T-helper 17 cell (primary cell): ENCODE measurements at places on chromosomes 6 and 20.

- no peak for DNase-seq
Measured at GRCh38 chr6:30963641-30964040, 19.9 kb upstream of the MUC21 start.

GRCh38 chr20:23145281-23145700 is 59.2 kb upstream of the CD93 start:
- DNase-seq, result no peak

DNA sequence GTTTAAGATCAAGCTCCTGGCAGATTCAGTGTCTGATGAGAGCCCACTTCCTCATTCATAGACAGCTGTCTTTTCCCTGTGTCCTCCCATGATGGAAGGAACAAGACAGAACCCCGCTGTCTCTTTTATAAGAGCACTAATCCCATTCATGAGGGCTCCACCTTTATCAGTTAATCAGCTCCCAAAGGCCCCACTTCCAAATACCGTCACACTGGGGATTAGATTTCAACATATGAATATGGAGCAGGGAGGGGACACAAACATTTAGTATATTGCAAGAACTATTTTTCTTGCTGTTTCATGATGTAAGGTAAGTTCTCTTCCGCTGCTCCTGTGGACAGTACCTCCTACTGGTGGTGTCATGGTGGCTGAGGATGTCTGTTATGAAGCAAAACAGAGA is 158.3 kb upstream of the IRAK1BP1 start:
- no peak for DNase-seq

DNA sequence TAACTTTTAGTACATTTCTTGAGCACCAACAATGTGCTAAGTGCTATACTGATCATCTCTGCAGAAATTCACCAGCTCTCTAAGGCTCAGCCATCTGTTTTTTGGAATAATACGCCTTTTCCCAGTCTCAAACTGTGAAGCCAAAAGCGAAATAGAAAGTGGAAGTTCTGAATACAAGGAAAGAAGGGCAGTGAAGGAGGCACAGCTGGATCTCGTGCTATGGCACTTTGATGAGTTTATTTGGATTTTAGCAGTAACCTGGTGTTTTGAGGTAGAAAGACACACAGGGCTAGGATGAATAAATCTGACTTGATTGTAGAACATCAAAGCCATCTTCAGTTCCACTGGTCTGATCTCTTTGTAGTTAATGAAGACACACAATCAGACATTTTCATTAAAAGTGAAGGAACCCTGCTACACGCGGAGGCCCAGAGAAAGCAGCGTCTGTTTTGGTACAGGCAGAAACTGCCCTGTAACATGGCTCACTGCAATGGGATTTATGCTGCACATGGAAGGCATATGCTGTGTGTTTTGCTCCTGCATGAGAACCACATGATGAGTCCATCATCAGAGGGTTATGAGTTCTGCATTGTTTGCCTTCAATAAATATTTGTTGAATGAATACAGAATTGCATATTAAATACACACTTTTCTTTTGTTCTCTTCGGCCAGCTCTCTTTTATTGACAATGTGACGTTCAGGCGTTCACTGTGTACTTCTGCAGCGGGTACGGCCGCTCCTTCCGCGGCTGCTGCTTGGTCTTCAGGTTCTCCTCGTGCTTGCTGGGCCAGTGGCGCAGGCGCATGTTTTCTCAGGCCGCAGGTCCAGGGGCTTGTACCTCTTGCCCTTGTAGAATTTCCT is 100.9 kb downstream of the PREP start:
- no peak for DNase-seq

DNA sequence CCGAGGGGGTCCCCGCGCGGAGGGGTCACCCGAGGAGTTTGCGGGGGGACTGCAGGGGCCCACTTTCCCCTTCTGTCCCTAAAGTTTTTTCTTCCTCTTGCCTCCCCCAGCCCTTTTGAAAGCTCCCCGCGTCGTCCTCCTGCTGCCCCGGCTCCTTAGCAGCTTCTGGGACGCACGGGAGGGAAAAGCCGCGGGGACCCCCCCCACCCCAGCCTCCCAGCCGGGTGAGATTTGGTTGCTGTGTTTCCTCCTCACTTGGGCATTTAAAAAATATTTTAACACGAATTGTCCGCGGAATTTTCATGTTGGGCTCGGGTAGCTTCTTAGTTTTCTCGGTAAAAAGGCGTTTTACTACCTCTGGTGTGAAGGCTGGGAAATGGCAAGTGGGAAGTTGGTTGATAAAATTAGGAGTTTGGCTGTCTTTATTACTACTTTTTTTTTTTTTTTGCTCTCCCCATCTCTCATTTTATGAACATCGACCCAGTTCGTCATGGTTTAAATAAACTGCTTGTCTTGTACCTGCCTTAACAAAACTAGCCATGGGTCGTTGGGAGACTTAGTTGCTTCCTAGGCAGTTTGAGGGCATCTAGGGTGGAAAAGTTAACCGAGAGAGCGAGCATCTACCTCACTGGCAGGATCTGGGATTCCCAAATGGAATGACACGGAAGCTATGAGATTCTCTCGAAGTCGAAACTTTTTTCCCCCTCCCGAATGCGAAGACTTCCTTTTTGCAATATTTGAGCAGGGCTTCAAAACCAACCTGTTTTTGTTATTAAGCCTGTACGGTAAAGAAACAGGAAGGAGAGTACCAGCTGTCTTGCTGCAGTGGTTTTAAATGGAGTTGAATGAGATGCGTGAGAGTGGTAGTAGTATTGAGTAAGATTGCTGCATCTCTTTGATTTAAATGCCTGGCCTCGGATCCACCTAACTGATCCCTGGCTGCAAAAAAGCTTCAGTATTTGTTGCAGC is 868 bp downstream of the NCOA3 start:
- DNase-seq, result peak; percentile 5

- DNase-seq, result peak; percentile 57
Measured at GRCh38 chr6:36984581-36985416, 1.2 kb downstream of the MTCH1 start.

- no peak for DNase-seq
Measured at GRCh38 chr6:46042355-46042999, 26.8 kb upstream of the CLIC5 start.

GRCh38 chr6:132190097-132190814 is 211.0 kb downstream of the MOXD1 start:
- DNase-seq, result no peak

GRCh38 chr6:134267917-134268361 is 50.0 kb downstream of the SGK1 start:
- DNase-seq, result no peak

DNA sequence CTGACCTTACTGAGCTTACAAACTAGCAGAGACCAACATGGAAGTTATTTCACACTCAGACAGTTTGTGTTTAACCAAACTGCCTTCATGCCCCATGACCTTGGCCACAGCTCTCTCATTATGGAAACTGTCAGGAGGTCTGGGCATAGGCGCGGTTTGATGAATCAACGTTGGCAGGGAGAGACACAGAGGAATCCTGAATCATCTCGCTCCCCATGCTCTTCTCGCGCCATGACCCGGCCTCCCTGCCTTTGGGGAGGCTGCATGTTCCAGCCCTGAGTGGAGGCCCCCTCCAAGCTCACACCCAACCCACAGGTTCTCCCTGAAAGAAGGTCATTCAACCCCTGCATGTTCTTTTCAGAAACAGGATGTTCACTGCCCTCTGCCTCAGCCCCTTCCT is 15.9 kb upstream of the GDAP1L1 start:
- DNase-seq, result no peak

- no peak for DNase-seq
Measured at GRCh38 chr6:41475737-41476357, 70.3 kb upstream of the FOXP4 start.

DNA sequence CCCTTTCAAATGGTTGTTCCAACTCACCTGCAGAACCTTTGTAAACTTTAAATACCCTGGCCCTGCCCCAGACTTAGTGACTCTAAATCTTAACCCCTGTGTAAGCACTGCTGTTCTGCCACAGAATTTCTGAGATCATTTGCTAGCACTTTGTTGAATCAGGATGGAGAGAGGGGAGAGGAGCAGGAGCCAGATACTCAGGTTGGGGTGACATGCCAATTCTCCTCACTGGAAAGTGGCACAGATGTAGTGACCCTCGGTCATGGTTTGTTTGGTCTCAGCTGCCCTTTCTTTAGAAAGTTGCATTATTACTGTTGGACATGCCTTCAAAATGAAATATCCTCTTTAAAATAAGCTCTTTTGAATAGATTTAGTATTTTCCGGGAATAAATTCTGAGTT is 168.0 kb downstream of the ZFAND3 start:
- no peak for DNase-seq

GRCh38 chr6:52610745-52611355 is 34.0 kb upstream of the TRAM2 start:
- no peak for DNase-seq

DNA sequence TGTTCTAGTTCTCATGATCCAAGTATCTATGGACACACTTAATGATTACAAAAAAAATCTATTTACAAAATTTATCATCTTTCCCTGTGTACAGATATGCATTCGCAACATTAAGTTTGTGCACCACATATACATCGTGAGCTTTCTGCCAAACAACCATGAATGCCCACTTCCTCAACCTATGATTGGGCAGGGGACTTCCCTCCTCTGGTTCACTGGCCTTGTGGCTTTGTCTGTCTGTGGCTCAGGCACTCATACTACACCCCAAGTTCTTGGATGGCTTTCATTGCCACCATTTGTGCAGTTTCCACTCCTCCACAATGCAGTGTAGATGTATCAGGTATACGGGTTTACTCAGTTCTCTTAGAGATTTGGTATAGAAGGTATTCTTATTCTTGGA is 74.9 kb downstream of the HS3ST5 start:
- DNase-seq, result no peak

DNA sequence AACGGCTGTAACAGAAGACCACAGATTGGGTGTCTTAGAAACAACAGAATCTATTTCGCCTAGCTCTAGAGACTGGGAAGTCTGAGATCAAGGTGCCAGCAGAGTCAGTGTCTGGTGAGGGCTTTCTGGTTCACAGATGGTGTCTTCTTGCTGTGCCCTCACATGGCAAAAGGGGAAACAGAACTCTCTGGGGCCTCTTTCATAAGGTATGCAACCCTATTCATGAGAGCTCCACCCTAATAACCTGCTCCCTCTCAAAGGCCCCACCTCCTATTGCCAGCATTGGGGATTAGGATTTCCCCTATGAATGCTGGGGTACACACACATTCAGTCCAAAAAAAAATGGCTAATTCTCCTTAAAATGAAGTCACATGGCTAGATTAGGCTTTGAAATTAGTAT is 10.0 kb downstream of the TXNDC5 start:
- DNase-seq, result no peak

DNA sequence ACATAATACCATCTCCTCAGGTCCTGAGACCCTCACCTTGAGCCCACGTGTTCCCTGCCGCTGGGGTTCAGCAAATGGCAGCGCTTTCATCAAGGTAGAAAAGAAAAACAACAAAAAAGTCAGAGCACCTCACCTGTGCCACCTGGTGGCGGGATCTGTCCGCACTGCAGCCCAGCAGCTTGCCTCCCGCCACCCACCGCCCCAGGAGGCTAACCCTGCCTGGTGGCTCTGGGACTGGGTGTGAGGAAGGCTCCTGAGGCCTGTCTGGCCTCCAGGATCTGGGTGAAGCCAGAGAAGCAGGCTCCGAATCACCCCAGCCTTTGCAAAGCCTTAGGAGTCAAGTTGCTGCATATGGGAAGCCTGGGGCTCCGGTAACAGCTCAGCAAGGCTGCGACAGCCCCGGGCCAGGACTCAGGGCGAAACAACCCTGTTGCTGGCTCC is 270.8 kb downstream of the BMP7 start:
- DNase-seq, result no peak

DNA sequence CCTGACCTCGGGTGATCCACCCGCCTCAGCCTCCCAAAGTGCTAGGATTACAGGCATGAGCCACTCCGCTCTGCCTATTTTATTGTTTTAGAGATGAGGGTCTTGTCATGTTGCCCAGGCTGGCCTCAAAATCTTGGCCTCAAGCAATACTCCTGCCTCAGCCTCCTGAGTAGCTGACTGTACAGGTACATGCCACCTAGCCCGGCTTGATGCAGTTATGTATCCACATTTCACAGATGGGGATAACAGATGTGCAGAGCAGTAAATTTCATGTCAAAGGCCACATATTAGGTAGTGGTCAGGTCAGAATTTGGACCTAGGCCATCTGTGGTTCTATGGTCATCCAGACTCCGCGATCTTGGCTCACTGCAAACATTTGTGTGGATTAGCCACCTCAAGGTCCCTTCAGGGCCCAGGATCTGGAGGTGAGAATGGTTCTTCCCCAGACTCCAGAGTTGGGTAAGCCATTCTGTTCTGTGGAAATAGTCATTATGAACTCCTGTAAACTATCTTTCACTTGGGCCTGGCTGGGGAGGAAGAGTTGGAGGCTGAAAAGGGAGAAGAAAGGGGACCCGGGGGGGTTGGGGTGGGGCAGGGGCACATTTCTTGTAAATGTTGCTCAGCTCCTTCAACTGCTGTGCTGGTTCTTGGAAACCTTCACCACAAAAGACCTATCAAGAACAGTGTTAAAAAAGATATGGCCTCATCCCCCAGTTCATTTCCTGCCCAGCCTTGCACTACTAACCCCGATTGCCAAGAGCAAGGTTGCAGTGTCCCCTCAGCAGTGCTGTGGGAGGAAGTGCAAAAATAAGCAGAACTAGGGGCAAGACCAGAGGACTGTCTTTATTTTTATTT is 13.0 kb downstream of the PIM1 start:
- no peak for DNase-seq

- DNase-seq, result no peak
Measured at GRCh38 chr20:24407151-24407550, 62.3 kb upstream of the SYNDIG1 start.

- DNase-seq, result peak; percentile 23
Measured at GRCh38 chr6:130575971-130576370, 210.2 kb downstream of the TMEM200A start.

DNA sequence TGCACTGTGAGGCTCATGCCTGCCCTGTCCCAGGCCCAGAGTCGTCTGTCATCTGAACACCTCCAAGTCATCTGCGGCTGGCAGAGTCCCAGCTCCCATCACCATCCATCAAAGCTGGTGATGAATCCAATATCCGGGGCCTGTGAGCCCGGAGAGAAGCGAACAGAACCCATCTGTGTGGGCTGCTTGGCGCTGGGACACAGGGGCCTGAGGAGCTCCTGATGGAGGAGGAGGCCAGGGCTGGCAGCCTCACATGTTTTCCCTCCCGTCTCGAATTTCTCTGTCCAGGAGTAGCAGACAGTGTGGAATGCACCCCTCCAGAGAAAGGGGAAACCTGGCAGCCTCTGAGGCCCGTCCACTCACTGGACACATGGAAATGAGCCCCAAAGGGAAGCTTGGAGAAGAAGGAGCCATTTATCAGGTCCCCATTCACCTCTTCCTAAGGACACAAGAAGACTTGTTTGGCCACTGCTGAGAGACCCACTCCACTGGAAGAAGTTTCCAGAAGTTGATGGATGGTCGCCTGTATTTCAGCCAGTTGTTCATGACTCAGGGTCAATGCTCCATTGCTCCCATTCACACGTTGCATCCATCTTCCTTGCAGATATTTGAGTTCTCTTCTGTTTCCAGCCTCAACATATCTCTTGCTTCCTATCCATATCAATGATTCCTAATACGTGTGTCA is 307.5 kb upstream of the SULF2 start:
- DNase-seq, result no peak

DNA sequence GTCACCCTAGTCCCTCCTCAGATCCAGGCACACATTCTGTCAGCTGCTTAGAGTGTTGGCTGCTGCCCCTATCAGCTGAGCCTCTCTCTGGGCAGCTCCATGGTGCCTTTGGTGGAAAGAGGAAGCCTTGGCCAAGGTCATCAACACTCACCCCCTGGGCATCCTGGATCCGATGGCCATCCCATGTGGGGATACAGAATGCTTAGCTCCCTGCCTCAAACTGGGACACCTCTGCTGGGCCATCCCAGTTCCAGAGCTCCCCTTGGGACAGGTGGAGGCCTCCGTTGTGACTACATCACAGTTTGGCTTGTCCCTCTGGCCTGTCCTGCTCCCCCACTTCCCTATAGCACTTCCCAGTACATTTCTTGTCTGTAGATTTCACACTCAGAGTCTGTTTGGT is 45.6 kb downstream of the TOX2 start:
- DNase-seq, result no peak
